Right ventricle myocardium superior (tissue), 1 donor: ENCODE measurements at places on chromosomes 11 and 22. TPM values are rescaled to one million over a fixed set of nuclear protein-coding genes. Genes with fewer than 3 reads are reported as not detected.

Gene TYR
- not detected for total RNA-seq

Gene PLAAT5
- total RNA-seq: 4.0 TPM

Gene CRYAB
- 6,403 TPM for total RNA-seq

DNA sequence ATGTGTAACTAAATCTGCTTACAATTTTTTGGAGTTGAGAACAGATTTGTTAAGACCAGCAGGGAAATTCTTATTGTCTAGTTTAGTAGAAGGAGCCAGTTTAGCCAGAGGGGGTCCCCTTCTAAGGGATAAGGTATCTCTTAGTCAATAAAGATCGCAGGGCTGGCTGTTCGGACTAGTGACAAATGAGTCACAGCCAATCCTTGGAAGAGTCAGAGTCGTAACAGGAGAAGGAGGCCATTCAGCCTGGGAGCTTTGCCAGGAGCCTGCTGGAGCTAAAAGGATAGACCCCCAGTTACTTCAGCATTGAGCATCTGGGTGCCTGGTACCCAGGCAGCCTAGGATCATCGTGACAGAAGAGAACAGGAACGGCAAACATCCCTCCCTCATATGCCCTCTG lies 191.6 kb upstream of the ARHGAP20 start:
- no peak for DNase-seq

DNA sequence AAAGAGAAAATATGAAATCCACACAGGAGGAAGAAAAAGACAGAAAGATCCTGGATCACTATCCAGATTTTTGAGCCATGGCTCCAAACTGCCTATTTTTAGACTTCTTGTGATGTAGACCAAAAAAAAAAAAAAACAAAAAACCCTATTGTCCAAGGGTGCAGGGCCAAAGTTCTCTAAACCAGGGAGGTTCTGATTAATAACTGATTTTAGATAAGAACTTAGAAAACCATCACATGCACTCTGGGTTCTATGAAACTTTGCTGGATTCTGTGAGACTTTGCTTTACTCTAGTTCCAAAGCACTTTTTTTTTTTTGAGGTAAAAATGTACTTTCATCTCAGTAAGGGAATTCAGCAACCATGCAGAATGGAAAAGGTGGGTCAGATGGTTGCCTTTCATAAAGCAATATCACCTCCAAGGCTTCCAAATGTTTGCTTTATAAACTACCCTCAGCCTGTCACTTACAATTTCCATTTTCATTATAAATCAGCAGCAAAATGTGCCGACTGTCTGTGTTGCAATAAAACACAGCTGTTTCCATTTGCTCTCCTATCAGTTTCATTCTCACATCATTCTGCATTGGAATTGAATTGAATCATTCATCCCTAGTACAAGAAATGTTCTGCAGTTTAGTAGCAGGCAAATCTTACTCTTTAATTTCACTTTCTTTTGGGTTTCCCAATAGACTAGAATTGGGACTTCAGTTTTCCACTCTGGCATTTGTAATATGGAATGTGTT lies 1584.3 kb upstream of the RAG2 start:
- no peak for DNase-seq

- DNase-seq: no peak
These were observed 48.6 kb upstream of the TMEM45B start for GRCh38 chr11:129766898-129767604.
